Left colon (tissue), 2 donors: ENCODE measurements at places on chromosomes 5 and 9. TPM values are rescaled to one million over a fixed set of nuclear protein-coding genes. Genes with fewer than 3 reads are reported as not detected.

GRCh38 chr5:153879596-153879995 lies 159.1 kb downstream of the FAM114A2 start:
- DNase-seq: no peak

DNA sequence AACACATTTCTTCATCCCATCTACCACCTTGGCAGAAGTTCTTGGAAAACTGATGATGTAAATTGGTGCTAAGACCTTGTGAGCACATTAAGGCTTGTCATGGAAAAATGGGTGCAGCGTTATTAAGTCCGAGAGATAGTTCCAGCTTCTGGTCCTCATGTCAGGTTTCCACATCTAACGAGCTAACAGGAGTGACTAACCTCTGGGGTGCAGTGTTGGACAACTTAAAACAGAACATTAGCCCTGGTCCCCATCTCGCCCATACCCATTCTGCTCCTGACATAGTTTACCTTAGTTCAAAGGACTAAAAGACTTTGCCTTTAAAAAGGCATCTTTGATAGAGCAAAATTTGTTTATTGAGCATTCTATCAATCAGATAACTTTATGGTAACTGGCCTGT lies 128.0 kb downstream of the SLC1A3 start:
- no peak for DNase-seq

- no peak for DNase-seq
These were observed 162.3 kb upstream of the DAP start for GRCh38 chr5:10923310-10923709.

DNA sequence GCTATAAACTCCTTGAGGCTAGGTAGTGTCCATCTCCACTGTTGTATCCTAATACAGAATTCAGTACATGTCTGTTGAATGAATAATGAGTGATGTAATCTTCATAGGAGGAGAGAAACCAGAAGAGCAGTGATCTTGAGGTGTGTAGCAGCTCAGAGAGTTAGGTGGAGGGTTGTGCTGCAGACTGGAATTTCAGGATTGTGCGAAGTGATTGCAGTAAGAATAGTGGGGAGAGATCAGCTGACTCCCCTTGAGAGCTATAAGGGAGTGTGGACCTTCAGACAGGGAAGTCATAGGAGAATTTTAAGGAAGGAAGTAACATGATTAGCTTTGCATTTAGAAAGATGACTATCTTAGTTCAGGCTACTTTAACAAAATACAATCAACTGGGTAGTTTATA lies 4.4 kb downstream of the SNX24 start:
- DNase-seq: no peak

DNA sequence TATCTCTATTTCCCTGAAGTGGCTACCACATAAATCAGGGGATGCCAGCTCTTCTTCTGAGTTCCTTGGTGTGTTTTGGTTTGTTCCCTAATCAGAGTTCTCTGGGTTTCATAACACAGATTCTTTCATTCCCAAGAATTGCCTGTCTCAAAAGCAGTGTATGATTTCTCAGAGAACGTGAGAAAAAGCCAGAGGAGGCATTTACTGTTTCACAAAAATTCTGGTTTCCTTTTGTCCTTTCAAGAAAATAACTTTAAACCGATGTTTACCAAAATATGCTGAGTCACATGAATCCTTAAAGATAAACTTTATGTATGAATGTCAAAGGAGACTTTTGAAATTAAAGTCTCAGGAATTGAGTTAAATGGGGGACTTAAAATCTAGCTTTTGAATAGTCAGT lies 314.3 kb downstream of the EBF1 start:
- no peak for DNase-seq

DNA sequence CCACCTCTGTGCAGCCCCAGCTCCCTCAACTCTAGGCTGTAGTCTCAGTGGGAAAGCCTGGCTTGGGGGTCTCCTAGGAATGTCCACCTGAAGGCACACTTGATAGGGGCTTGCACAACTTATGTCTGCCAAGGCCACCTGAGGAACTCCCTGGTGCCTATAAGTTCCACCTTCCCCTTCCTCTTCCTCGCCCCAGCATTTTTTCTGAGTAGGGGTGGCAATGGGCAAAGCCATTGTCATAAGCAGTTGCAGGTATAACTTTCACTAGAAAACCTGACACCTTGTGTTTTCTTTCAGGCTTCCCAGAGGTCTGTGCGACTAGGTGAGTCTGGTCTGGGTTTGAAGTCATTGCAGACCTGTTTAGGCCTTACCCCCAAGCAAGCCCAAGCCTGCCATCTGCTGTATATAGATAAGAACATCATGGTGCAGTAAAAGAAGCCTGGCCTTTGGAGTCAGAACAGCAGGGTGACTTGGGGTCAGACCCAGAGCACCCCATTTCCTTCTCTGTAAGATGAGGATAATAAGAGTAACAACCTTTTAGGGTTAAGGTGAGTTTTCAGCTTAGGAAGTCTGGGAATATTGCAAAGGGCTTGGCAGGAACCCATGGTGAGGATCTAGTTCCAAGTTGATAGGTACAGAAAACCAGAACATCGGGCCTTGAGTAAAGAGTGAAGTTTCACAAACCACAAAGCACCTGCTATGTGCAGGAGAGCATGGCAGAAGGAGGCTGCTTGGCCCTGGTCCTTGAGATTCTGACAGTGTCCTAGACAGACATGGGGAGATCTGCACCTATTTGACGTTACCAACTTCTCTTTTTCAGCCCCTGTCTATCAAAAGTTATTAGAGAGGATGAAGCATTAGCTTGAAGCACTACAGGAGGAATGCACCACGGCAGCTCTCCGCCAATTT lies 33.8 kb downstream of the TGFBI start:
- no peak for DNase-seq

DNA sequence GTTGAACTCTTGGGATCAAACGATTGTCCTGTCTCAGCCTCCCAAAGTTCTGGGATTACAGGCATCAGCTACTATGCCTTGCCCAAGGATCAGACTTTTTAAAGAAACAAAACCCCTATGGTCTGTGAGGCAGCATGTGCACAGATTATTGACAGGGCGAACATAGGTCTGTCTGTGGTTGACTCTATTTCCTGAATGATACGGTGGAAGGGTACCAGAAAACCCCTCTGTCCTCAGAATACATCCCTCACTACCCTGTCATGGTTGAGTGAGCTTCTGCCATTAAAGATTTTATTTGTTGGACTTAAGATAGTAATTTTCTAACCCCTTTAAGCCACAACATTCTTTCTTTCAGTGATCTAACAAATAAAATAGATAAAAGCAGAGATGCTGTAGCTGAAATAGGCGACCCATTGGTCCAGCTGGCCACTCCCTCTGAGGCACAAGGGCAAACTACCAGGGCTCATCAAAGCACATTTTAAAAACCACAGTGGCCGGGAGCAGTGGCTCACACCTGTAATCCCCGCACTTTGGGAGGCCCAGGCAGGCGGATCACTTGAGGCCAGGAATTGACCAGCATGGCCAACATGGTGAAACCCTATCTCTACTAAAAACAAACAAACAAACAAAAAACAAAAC lies 84.9 kb upstream of the ANKRD55 start:
- DNase-seq: no peak

GRCh38 chr5:81605299-81605698 lies 145.6 kb downstream of the SSBP2 start:
- no peak for DNase-seq

GRCh38 chr9:87494970-87495471 lies 2.6 kb upstream of the DAPK1 start:
- DNase-seq: no peak

GRCh38 chr5:158992037-158992740 lies 107.5 kb downstream of the EBF1 start:
- no peak for DNase-seq

GRCh38 chr5:94692581-94692980 lies 74.1 kb downstream of the SLF1 start:
- no peak for DNase-seq

- DNase-seq: no peak
These were observed 42.4 kb downstream of the HOMER1 start for GRCh38 chr5:79471556-79471955.

DNA sequence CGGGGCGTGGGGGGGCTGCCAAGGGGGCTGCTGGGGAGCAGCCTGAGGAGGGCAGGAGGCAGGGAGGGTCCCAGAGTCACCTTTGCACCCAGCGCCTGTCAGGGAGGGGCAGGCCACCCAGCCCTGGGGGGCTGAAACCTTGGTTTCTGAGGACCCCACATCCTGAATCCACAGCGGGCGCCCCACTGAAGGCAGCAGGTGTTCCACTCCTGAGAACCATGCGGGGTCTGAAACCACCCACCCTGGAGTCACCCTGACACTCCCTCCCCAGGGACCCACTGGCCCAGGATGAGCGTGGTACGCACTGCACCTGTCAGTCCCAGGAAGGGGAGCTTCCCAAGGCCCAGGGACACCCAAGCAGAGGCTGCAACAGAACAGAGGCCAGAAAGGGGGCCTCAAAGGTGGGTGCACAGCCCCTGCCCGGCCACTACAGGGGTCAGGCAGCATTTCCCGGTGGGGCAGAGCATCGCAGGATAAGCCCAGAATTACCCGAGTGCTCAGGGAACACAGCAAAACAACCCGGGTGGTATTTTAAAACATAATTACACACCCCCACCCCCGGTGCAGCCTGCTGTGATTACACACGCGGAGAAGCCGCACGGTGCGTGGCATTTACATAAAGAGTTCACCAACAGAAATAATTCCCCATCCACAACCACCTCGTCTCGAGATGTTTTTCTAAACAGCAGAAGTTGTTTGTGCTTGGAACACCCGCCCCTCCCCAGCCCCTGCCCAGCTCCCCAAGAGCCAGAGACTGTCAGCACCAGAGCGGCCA lies 57.3 kb upstream of the UBAC1 start:
- DNase-seq: no peak

DNA sequence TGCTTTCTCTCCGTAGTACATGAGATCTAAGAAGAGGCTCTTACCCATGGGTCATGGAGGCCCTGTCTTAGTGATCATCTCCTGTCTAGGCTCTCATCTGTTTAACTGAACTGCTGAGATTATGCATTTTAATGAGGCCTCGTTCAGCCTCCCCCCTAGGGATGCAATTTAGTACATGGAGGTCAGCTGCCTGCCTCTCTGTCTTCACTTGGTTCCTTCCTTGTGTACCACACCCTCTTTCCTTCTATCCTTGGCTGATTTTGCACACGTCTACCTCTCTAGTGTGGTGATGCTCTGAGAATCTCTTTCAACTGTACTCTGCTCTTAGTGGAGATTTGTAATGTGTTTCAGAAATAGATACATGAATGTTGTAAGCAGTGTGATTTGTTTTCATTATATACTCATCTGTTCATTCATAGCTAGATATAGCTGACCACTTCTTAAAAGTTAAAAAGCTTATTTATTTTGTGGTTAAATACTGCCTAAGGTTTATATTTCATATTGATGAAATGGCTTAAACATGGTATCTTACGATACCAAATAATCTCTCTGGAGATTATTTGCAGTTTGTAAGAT lies 3.5 kb upstream of the ACTBL2 start:
- no peak for DNase-seq

The IFNA16 gene
- not detected for total RNA-seq

The ACOT12 gene
- total RNA-seq: not detected

The SHOC1 gene
- not detected for total RNA-seq

The C1QTNF3 gene
- total RNA-seq: 3.8 TPM
